ENCODE measurements at places on chromosomes 3 and 15.

DNA sequence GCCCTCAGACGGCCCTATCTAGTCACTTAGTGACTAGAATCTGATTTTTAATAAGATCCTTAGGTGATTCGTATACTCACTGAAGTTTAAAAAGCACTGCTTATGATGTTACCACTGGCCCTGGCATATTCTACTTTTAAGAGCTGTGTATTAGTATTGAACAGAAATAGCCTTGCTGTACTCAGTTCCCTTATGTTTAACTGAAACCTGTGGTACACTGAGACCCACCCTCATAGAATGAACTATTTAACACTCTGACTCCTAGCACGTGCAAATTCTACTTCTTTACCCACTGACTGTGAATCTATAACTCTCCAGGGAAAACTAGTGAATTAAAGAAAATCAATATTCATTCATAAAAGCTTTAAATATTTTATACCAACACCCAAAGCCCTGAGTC is 108.9 kb downstream of the CCNL1 start:
- no peak for DNase-seq

- DNase-seq: no peak
Measured at GRCh38 chr3:27623085-27623753, 98.9 kb downstream of the EOMES start.

- DNase-seq: no peak
Measured at GRCh38 chr15:78212546-78213424, 21.6 kb downstream of the ACSBG1 start.

DNA sequence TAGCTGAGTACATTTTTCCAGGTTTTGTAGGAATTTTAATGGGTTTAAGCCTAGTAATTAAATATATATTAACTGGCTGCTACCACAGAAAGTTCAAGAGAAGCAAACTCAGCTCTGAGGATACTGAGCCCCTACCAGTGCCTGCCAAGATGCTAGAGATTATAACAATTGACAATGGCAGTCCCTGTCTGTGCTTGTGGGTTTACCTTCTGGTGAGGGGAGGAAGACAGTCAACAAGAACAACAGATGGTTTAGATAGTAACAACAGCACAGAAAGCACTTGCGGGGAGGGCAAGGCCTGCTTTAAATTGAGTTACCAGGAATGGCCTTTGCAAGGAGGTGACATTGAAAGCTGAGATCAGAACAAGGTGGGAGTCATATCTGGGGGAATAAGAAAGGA is 56.6 kb upstream of the ARHGEF3 start:
- no peak for DNase-seq

DNA sequence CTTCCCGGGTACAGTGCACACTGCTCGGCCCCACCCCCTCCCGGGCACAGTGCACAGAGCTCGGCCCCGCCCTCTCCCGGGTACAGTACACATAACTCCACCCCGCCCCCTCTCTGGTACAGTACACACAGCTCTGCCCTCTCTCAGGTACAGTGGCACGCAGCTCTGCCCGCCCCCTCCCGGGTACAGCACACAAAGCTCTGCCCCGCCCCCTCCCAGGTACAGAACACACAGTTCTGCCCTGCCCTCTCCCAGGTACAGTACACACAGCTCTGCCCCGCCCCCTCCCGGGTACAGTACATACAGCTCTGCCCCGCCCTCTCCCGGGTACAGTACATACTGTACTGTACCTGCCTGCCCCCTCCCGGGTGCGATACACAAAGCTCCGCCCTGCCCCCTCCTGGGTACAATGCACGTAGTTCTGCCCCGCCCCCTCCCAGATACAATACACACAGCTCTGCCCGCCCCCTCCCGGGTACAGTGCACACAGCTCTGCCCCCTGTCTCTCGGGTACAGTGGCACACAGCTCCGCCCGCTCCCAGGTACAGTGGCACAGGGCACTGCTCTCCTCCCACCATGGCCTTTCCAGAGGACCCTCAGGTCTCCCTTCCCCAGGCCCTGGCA is 16.4 kb upstream of the PRR20G start:
- no peak for DNase-seq

Data from Panc1 (cell line).